T-cell (primary cell): ENCODE measurements at places on chromosomes 3 and 15.

DNA sequence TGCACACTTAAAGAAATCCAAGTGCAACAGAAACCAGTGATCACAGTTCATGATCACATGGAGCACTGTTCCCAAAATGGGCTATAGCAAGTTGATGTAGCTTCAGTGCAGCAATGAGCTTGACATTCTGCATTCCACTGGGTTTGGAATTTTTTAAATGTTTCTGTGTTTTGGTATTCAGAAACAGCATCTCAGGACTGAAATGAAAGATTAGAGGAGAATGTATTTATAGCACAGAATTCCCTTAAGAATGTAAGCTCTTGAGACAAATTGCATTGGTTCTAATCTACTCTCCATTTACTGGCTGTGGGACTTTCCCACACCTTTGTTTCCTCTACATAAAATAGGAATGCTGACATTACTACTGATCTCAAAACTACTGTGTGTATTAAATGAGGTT lies 162.7 kb downstream of the FGF12 start:
- no peaks in the 10 kb centered on the region for H3K4me1 ChIP-seq
- no peak overlapping the region for H3K27ac ChIP-seq
- H3K36me3 ChIP-seq, result no peaks in the 10 kb centered on the region
- no peak overlapping the region for H3K4me3 ChIP-seq
- no peaks in the 10 kb centered on the region for H3K27me3 ChIP-seq
- no peak for DNase-seq

DNA sequence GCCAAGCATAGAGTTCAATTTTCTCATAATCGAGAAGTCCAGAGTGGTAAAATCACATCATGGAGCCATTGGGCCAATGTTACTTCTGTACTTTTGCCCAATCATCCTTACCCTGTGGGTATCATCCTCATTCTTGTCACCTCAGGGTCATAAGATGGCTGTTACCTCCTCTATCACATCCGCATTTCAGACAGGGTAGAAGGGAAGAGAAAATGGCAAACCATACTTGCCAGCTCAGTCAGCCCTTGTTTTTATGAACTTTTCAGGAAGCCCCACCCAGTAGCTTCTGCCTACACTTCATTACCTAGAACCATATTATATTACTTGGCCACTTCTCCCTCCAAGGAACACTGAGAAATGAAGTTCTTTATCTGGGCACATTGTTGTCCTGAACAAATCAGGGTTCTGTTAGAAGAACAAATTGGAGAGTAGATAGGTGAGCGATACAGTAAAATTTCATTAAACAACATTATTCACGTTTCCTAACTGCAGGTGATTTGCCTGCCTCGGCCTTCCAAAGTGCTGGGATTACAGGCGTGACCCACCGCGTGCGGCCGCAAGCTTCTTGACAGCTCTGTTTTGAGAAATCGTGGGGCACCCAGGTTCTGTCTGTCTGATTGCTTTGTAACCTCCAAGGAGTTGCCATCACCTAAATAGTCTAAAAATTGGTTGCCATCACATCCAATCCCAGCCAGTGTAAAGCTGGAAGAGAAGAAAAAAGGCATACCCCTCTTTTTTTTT lies 34.5 kb upstream of the RPN1 start:
- no peaks in the 10 kb centered on the region for H3K36me3 ChIP-seq
- no peak for DNase-seq
- H3K27ac ChIP-seq, result no peak overlapping the region
- no peak overlapping the region for H3K4me3 ChIP-seq
- peaks cover 17% of the 10 kb centered on the region for H3K4me1 ChIP-seq

GRCh38 chr3:80187981-80188380 lies 420.2 kb upstream of the ROBO1 start:
- no peaks in the 10 kb centered on the region for H3K4me1 ChIP-seq
- H3K27ac ChIP-seq, result no peak overlapping the region
- H3K27me3 ChIP-seq, result no peaks in the 10 kb centered on the region
- no peak overlapping the region for H3K4me3 ChIP-seq

DNA sequence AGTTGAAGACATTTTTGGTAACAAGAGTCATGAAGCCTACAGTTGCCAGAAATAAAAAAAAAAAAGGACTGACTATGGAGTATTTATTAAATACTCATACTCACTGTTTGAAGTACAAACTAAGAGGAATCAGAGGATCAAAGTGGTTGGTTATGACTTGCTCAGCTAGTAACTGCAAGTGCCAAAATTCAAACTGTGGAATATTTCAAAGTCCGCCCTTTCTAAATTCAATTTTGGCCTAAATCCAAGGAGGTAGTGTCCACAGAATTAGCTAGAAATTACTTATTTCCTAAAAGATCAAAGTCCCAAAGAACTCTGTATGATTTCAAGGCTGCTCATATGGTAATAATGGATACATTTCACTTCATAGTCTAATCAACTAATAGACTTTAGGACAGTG lies 274.5 kb downstream of the ZBTB20 start:
- H3K36me3 ChIP-seq, result no peaks in the 10 kb centered on the region
- H3K4me3 ChIP-seq, result no peak overlapping the region
- H3K27me3 ChIP-seq, result no peaks in the 10 kb centered on the region

DNA sequence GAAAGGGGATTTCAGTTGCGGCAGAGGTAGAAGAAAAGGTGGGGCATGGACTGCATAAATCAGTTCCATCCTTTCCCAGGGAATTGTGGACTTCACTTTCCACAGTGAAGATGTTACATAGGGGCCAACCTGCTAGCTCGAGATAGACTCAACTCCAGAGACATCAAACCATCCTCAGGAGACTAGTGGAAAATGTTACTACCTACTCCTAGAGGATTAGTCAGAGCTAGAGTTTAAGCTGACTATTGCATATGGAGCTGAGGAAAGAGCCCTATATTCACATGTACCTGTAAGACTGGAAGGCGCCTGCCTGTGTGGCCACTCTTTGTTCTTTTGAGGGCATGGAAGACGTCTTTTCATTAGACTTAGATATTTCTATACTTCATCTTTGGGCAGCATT lies 69.2 kb downstream of the KLHL25 start:
- peaks cover 95% of the 10 kb centered on the region for H3K36me3 ChIP-seq
- DNase-seq, result no peak
- H3K4me1 ChIP-seq, result no peaks in the 10 kb centered on the region
- H3K27me3 ChIP-seq, result no peaks in the 10 kb centered on the region
- no peak overlapping the region for H3K4me3 ChIP-seq
- H3K27ac ChIP-seq, result no peak overlapping the region

DNA sequence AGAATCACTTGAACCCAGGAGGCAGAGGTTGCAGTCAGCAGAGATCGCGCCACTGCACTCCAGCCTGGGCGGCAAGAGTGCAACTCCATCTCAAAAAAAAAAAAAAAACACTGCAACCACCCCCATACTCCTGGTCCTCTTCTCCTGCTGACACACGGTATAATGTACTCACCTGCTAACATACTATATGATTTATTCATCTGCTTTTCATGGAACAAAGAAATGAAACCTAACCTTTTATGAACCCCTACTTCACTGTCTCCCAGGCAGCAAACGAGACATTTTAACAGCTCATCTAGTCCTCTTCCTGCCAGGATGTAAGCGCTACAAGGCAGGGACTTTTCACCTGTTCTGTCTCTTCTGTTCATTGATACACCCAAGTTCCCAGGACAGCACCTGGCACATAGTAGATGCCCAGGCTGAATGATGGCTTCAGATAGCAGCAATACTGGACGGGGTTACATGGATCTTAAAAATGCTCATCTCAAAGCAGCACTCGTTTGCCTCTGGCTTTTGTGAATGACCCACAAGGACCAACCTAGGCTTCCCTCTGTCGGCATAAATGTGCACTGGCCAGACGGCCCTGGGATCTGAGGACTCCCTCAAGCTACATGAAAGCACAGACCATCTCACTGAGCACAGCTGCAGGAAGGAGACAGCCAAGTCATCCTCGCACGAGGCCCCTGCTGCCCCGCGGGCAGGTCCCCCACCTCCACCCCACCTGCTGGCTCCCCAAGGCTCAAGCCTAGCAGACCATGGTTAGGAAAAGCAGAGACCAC lies 20.3 kb downstream of the XXYLT1 start:
- H3K36me3 ChIP-seq, result peaks cover 3% of the 10 kb centered on the region
- peaks cover 13% of the 10 kb centered on the region for H3K4me1 ChIP-seq
- no peak for DNase-seq

DNA sequence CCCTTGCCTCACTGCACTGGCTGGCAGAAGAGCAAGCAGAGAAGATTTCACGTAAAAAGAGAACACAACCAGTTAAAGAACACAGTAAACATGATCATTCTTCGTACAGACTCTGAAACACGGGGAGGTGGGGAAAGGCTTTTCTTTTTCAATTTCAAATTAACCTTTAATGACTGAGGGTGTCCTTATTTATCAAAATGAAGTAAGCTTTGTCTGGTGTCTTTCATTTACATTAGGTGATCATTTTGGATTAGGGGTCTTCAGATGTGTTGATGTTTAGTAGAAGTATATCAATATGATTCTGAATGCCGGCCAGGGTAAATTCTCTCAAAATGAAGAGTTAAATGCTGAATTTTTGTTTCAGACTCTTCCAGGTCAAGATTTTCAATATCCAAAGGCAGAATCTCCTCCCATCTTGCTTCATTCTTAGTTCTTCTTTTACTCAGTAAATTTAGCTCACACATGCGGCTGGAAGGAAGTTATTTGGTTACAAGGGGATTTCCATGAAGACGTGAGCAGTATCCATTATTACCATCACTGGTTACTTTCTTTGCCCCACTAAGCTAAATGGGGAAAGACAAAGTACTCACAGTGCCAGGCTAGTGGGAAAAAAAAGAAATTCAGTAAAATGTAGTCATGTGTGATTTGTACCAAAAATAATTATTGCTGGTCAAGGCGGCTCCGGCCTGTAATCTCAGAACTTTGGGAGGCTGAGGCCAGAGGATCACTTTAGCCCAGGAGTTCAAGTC lies 272.2 kb upstream of the NR2F2 start:
- peaks cover 2% of the 10 kb centered on the region for H3K27me3 ChIP-seq
- H3K36me3 ChIP-seq, result no peaks in the 10 kb centered on the region
- no peak overlapping the region for H3K27ac ChIP-seq
- DNase-seq, result no peak
- H3K4me3 ChIP-seq, result no peak overlapping the region

DNA sequence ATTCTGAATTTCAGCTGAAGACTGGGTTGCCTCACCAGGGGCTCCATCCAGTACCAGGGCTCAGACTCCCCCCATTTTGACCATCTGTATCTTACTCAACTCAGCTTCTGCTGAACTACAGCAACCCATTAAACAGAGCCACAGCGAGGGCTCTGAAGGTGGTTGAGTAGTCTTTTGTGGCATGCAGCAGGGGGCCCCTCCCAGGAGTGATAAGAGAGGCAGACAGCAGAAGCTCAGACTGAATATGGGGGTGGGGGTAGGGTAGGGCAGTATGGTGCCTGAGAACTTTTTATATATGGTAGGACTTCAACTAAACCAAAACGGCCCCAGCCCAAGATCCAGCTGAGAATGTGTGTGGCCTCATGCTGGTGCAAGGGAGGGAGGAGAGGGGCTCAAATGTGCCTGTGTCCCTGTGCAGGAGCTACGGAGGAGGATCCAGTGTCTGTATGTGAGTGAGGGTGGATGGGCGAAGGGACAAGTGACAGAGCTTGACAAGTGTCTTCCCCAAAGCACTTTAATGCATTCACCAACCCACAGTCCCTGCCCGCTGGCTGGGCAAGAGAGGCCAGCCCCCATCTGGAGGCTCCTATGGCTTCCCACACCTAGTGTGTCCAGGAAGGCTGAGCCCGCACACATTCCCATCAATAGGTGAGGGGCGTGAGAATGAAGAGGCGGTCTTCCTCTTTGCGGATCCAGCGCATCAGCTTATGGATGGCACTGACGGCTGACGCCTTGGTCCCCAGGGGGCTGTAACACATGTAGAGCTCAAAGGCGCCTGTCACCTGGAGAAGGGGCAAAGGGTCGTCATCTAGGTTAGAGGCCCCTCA lies 4.9 kb upstream of the MST1R start:
- peaks cover 37% of the 10 kb centered on the region for H3K36me3 ChIP-seq
- peaks cover 30% of the 10 kb centered on the region for H3K4me1 ChIP-seq
- H3K27ac ChIP-seq, result no peak overlapping the region
- no peaks in the 10 kb centered on the region for H3K27me3 ChIP-seq
- no peak overlapping the region for H3K4me3 ChIP-seq
- no peak for DNase-seq

- no peaks in the 10 kb centered on the region for H3K27me3 ChIP-seq
- H3K4me1 ChIP-seq, result no peaks in the 10 kb centered on the region
- no peak for DNase-seq
- H3K36me3 ChIP-seq, result no peaks in the 10 kb centered on the region
Measured at GRCh38 chr15:99677540-99678134, 55.6 kb downstream of the LYSMD4 start.

GRCh38 chr3:107753494-107753893 lies 230.7 kb downstream of the BBX start:
- no peak overlapping the region for H3K27ac ChIP-seq
- peaks cover 6% of the 10 kb centered on the region for H3K36me3 ChIP-seq
- H3K4me1 ChIP-seq, result no peaks in the 10 kb centered on the region

DNA sequence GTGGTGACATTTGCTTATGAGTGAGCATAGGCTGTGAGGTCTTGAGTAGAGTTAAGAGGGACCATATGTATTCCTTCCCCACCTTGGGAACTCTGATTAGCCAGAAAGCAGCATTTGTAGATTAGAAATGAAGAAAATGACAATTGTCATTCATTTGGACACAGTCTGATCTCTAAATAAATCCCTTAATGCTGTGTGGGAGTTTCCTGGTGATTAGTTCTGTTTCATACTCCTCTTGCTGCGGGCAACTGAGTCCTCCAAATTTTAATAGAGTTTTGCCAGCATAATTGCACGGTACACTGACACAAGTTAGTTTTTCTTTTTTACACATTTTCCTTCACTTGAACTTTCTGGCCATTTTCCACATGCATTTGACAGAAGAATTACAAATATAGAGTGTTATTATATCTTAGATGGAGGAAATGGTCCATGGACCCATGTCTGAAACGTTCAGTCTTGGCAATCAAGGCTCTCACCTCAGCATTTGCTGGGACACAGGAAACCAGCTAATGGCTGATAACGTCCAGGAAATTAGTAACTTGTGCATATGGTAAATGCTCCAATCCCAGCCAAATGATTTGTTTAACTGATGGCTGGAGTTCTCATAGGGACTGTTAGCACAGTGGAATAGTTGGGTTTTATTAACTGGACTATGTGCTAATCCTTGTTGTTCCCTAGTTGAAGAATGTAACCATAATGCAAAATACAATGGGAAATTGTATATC lies 321.2 kb downstream of the RBMS3 start:
- DNase-seq, result no peak
- H3K27me3 ChIP-seq, result no peaks in the 10 kb centered on the region
- no peaks in the 10 kb centered on the region for H3K4me1 ChIP-seq
- no peak overlapping the region for H3K4me3 ChIP-seq
- no peaks in the 10 kb centered on the region for H3K36me3 ChIP-seq

GRCh38 chr3:17983106-17983505 lies 240.7 kb upstream of the TBC1D5 start:
- H3K4me3 ChIP-seq, result no peak overlapping the region
- H3K36me3 ChIP-seq, result no peaks in the 10 kb centered on the region
- H3K27ac ChIP-seq, result no peak overlapping the region
- peaks cover 5% of the 10 kb centered on the region for H3K27me3 ChIP-seq
- H3K4me1 ChIP-seq, result no peaks in the 10 kb centered on the region
- no peak for DNase-seq

GRCh38 chr15:98904544-98904943 lies 103.0 kb downstream of the PGPEP1L start:
- DNase-seq, result no peak
- no peaks in the 10 kb centered on the region for H3K27me3 ChIP-seq

GRCh38 chr3:195197765-195198425 lies 73.1 kb downstream of the XXYLT1 start:
- H3K27ac ChIP-seq, result no peak overlapping the region
- no peaks in the 10 kb centered on the region for H3K27me3 ChIP-seq
- DNase-seq, result no peak
- H3K4me1 ChIP-seq, result no peaks in the 10 kb centered on the region
- H3K36me3 ChIP-seq, result peaks cover 5% of the 10 kb centered on the region
